ENCODE measurements at places on chromosomes 7 and 10. TPM values are rescaled to one million over a fixed set of nuclear protein-coding genes. Genes with fewer than 3 reads are reported as not detected.

Gene LIPN
- total RNA-seq = not detected

Gene GJD4
- not detected for total RNA-seq

Gene CTAGE4
- total RNA-seq = not detected

Gene EIF5AL1
- total RNA-seq = 0.53 TPM

DNA sequence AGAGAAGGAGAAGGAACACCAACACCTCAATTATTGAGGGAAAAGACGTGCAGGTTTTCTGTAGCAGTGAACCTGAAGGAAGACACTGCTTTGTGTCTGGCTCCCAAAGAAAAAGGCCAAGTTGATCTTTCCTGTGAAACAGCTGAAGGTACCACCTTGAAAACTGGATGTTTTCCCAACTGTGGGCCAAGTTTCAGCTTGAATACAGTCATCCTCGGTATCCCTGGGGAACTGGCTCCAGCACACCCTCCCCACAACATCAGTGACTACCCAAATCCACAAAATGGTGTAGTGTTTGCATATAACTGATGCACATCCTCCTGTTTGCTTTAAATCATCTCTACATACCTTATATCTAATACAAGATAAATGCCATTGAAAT is 297.0 kb upstream of the PITRM1 start:
- no peak for DNase-seq

DNA sequence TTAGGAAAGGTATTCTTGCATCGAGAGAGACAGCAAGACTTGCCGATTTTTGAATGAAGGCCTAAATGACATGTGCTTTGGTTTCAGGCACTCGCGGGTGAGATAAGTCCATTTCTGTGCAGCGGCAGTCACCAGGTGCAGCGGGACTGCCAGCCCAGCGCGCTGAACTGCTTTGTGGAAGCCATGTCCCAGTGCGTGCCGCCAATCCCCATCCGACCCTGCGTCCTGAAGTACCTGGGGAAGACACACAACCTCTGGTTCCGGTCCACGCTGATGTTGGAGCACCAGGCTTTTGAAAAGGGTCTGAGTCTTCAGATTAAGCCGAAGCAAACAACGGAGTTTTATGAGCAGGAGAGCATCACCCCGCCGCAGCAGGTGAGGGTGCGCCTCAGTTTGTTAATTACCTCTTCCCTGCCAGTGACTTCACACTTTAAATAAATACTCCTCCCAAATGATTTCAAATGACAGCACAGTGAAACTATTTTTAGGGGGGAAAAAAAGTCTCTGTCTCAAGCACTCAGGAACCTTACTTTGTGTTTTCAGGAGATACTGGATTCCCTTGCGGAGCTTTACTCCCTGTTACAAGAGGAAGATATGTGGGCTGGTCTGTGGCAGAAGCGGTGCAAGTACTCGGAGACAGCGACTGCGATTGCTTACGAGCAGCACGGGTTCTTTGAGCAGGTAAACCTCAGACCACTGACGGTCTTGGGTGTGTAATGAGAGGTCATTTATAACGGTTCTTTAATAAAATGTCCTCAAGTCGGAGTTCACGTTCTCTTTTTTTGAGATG is 98.3 kb downstream of the TRRAP start:
- DNase-seq = no peak

GRCh38 chr7:47474211-47474936 is 107.5 kb downstream of the TNS3 start:
- DNase-seq = no peak

Data from glomerular endothelial cell (primary cell).